ENCODE measurements at places on chromosomes 7 and 10. TPM values are rescaled to one million over a fixed set of nuclear protein-coding genes. Genes with fewer than 3 reads are reported as not detected.

DNA sequence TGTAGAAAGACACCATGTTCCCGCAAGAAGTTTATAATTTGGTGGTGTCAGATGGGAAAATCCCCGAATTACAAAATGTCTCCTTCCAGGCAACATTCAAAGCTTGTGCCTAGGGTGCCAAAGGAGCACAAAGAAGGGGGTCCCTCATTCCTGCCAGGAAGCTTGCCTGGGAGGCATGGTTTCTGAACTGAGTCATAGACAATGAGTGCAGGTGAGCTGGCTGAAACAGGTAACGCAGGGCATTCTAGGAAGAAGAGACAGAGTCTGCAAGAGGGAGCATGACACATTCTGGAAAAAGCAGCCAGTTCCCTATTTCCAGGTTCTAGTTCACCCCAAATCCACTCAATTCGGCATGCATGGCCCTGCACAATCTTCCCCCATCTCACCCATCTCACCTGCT lies 11.9 kb upstream of the CALU start:
- no peak for DNase-seq

The DHX32 gene
- 31.7 TPM for total RNA-seq

DNA sequence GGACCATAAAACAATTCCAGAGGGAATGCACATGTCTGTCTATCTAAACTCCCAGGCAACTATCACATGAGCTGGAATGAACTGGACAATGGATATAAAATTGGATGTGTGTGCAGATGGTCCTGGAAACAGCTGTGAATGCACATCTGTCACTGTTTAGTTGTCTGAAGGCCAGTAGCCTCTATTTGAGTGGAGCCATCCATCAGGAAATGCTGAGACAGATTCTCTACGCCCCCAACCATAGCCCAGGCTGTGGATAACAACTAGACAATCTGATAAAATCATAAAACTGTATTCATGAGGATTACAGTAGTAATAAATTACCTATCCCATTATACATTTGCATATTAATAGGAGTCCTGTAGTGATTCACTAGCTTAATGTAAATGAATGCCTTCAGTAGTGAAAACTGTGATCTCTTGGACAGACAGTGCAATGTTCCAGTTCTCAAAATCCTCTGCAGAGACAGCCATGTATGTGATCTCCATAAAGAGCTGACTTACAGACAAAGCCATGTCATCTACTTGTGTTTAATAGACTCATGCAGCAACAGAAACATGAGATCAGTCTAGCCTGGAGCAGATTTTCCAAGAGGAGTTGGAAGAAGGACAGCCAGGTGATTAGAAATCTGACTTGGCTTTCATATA lies 907.6 kb downstream of the KCNMA1 start:
- DNase-seq, result no peak

DNA sequence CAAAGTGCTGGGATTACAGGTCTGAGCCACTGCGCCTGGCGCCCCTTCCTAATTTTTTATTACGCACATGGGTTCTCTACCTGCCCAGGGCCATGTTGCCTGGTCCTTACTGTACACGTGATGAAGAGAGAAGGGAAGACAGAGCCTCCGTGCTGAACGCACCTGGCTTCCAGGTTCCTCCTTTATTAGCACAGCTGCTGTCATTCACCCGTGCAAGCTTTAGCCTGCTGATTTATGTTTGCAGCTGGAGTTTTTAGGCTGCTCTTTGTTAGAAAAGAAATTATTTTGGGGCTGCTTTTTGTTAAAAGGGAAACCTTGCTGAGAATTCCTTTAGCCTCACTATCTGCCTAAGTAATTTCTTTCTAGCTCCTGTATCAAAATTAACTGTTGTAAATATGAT lies 417.0 kb downstream of the CALN1 start:
- DNase-seq, result no peak

DNA sequence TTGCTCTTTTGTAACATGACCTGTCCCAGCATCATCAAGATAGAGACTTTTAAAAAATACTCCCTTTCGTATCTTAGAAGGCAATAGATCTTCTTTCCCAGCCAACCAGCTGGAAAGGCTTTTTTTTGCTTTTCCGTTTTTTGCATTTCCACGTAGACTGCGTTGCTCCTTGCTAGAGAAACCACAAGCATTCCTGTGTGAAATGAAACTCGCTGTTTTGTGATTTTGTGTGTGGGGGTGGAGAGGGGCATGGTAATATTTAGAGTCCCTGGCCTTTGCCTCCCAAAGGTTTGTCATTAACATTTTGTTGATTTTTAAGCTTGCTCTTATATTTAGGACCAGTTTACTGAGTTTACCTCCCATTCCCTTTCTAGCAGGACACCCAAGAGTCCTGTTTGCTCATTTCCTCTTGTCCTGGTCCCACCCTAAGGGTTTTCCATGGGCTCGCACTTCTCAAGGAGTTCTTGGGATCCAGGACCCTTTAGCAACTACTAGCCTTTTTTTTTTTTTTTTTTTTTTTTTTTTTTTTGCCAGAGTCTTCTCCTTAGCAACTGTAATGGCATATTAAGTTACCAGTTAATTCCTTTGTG lies 243.6 kb downstream of the BICC1 start:
- DNase-seq, result no peak

DNA sequence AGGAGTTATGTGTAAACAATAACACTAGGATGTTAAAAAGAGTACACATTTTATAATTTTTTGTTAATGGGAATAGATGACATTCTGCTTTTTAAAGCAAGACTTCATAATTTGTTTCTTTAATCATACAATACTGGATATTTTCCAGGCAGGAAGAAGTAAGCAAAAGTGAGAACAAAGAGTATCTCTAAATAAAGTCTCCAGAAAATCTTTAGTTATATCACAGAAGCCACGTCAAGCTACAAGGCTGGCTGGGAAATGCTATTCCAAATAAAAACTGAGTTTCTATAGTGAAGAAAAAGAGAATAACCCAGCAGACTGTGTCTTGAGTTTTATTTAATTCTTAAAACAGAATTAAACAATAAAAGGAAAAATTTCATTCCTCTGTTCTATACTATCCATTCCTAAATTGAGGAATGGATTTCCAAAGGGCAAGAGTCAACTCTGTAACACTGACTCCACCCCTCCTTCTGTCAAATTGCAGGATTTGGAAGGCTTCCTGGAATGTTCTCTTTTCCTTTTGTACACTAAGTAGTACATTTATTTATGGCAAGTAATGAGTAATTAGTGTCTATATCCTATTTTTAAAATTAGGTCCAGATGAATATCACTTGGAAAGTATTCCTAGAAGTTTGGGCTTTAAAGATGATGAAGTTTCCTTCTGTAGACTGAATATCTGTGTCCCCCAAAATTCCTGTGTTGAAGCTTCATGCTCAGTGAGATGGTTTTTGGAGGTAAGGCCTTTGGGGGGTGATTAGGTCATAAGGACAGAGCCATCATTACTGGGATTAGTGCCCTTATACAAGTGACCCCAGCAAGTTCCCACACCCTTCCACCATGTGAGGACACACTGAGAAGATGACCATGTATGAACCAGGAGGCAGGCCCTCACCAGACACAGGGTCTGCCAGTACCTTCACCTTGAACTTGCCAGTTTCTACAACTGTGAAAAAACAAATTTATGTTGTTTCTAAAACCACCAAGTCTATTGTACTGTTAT lies 290.9 kb downstream of the CRPPA start:
- no peak for DNase-seq

- no peak for DNase-seq
These were observed 148.8 kb downstream of the PFKFB3 start for GRCh38 chr10:6351495-6351894.

GRCh38 chr7:27163288-27164044 lies 1.9 kb downstream of the HOXA9 start:
- no peak for DNase-seq

The PRSS37 gene
- not detected for total RNA-seq

The UPK3BL1 gene
- 57.6 TPM for total RNA-seq

DNA sequence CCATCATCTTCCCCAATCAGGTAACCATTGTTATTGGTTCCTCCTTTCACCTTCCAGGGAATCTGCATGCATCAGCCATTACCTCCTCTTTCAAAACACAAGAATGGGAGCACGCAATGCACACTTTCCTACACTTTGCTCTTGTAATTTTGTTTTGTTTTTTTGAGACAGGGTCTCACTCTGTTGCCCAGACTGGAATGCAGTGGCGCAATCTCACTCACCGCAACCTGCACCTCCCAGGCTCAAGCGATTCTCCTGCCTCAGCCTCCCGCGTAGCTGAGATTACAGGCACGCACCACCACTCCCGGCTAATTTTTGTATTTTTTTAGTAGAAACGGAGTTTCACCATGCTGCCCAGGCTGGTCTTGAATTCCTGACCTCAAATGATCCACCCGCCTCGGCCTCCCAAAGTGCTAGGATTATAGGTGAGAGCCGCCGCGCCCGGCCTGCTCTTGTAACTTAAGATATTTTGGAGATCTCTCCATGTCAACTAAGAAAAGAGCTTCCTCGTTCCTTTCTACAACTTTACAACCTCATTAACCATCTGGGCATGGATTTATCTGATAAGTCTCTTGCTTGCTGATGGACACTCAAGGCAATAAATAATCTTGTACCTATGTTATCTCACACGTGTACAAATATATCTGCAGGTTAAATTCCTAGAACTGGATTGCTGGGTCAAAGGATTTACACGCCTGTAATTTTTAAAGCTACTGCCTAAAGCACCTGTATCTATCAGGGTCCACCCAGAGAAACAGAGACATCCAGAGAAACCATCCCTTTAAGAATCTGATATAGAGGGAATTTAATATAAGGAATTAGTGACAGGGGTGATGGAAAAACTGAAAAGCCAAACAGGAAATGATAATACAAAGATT lies 4.2 kb downstream of the CYTH3 start:
- no peak for DNase-seq

- DNase-seq, result no peak
These were observed 52.2 kb downstream of the SND1 start for GRCh38 chr7:127704211-127704610.

The FAM149B1 gene
- 21.0 TPM for total RNA-seq

DNA sequence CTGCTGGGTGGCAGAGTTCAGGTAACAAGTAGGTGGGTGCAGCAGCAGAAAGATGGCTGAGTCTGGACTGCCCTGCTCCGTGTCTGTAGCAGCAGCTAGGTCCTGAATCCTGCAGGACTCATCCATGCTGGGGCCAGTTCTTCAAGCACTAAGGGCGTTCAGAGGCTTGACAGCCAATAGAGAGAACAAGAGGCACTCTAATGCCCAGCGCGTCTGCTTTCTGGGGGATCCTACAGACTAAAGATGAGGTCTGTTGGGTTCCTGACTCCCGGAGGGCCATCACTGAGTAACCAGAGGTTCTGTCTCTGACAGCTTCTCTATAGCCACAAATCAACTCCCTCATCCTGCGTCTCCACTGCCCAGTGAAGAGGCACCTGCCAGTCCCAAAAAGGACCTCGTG lies 125.5 kb downstream of the PTPN20 start:
- DNase-seq, result no peak

- peak; percentile 78 for DNase-seq
These were observed 231.8 kb downstream of the KCNMA1 start for GRCh38 chr10:77405771-77406241.

- peak; percentile 42 for DNase-seq
These were observed 26.7 kb downstream of the CYCS start for GRCh38 chr7:25098096-25099046.

GRCh38 chr7:74059681-74060588 lies 23.7 kb upstream of the LIMK1 start:
- DNase-seq, result peak; percentile 96

DNA sequence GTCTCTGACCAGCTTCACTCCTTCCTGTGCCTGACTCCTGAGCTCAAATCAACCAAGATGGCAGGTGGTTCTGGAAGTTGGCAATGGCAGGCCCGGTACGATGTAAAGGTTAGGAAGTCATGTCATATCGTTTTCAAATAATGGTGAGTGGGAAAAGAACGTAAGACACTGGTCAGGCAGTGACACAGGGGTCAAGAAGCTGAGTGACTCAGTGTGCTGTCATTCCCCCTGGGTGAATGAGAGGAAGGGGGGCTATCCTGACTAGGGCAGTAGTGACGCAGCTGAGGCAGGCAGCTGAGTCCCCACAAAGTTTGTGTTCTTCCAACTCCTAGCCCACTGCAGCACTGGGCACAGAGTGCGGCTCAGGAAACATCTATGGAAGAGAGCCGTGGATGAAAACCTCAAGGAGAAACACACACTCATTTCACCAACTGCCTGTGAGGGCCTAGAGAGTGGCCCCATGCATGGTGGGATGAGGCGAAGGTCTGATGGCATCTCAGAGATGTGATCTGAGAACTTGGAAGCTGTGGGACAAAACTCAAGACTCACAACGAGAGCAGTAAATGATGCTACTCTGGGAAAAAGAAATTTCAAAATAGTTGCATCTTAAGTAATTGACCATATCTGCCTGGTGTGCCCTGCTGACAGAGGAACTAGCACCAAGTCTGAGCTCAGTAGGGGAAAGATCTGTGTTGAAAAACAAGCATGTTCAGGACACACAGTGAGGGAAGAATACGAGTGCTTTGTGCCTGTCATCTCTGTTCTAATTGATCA lies 23.2 kb downstream of the CREB3L2 start:
- no peak for DNase-seq

GRCh38 chr10:110739811-110740271 lies 95.7 kb downstream of the RBM20 start:
- DNase-seq, result no peak

- no peak for DNase-seq
These were observed 8.0 kb downstream of the PWWP2B start for GRCh38 chr10:132404911-132405462.

- DNase-seq, result no peak
These were observed 104.2 kb downstream of the ARID5B start for GRCh38 chr10:62005687-62006086.

GRCh38 chr7:46494028-46494427 lies 573.0 kb upstream of the IGFBP3 start:
- DNase-seq, result no peak

DNA sequence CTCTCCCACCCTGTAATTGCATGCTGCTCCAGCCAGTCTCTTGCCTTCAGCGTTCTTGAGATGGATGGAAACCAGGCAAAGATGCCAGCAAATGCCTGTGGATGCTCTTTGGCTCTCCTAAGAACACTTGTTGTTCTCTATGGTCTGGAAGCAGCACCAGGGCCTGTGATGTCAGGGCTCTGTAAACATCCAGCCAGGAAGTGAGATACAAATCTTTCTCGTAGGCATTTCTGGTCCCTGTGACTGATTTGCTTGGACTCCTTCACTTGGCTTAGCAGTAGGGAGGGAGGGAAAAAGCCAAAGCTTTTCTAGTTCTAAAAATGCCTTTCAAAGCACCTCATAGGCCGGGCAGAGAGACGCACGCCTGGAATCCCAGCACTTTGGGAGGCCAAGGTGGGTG lies 201.3 kb downstream of the REEP3 start:
- DNase-seq, result peak; percentile 25

DNA sequence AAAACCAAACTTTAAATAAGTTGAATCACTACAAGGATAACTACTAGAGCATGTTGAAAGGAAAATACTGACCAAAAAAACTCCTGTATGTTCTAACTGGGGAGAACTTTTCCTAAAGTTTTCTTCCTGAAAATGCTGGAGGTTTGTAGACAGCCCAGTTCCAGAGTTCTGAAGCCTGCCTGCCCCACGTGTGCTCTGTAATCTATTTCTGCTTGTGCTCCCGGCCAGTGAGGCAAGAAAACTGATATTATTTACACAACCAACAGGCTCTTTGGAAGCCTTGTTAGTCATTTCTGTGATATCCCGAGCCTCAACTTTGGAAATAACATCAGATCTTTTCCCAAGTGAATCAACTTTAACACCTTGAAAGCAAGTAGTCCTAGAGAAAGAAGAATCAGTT lies 46.7 kb downstream of the ZFAND4 start:
- no peak for DNase-seq

- DNase-seq, result no peak
These were observed 124.5 kb downstream of the SEMA3E start for GRCh38 chr7:83524277-83525075.

- no peak for DNase-seq
These were observed 73.3 kb upstream of the AGK start for GRCh38 chr7:141477865-141478264.

The TM9SF3 gene
- 205 TPM for total RNA-seq

The NOLC1 gene
- total RNA-seq, result 64.7 TPM

The AKR1C8 gene
- total RNA-seq, result not detected

Data from thyroid gland (tissue), 4 donors.